ENCODE measurements at places on chromosomes 16 and 17. TPM values are rescaled to one million over a fixed set of nuclear protein-coding genes. Genes with fewer than 3 reads are reported as not detected.

GRCh38 chr16:13951611-13952010 is 31.7 kb downstream of the ERCC4 start:
- H3K27ac ChIP-seq: no peak overlapping the region
- H3K4me3 ChIP-seq: no peak overlapping the region
- H3K27me3 ChIP-seq: no peaks in the 10 kb centered on the region

GRCh38 chr17:8408371-8408770 is 10.7 kb upstream of the RNF222 start:
- no peak for DNase-seq
- peaks cover 26% of the 10 kb centered on the region for H3K27me3 ChIP-seq
- no peak overlapping the region for H3K27ac ChIP-seq

The SMIM36 gene
- total RNA-seq: not detected

The SCGB1C2 gene
- not detected for total RNA-seq

The GGT6 gene
- not detected for total RNA-seq
